ENCODE measurements at places on chromosomes 5 and 9.

- DNase-seq, result no peak
Observed at GRCh38 chr5:142453932-142454331, 129.1 kb upstream of the SPRY4 start.

DNA sequence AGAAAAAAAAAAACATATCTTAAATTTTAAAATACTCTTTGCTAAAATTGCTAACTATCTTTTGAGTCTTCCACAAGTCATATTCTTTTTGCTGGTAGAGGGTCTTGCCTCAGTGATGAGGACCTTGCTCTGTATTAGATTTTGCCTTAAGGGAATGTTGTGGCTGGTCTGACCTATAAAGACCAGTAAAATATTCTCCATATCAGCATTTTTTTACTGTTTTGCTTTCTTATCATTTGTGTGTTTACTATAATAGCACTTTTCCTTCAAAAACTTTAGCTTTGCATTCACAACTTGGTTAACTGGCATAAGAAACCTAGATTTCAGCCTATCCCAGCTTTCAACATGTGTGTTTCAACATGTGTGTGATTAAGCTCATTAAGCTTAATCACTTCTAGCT lies 224.7 kb upstream of the CDH18 start:
- DNase-seq, result no peak

DNA sequence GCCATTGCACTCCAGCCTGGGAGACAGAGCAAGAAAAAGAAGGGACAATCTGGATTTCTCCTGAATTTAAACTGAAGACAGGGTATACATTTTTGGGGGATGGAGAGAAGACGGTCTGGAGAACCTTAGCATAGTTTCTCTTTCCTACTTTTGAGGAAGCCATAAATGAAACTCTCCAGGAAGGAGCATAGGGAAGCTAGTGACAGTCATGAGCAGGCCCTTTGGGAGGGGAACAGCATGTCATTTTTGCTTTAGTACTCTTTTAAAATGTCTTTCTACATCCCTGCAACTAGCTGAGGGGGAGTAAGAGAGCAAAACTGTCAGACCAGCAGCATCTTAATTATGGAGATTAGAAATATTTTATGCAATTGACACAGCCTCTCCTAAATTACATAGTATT lies 8.2 kb upstream of the SLC44A1 start:
- no peak for DNase-seq

DNA sequence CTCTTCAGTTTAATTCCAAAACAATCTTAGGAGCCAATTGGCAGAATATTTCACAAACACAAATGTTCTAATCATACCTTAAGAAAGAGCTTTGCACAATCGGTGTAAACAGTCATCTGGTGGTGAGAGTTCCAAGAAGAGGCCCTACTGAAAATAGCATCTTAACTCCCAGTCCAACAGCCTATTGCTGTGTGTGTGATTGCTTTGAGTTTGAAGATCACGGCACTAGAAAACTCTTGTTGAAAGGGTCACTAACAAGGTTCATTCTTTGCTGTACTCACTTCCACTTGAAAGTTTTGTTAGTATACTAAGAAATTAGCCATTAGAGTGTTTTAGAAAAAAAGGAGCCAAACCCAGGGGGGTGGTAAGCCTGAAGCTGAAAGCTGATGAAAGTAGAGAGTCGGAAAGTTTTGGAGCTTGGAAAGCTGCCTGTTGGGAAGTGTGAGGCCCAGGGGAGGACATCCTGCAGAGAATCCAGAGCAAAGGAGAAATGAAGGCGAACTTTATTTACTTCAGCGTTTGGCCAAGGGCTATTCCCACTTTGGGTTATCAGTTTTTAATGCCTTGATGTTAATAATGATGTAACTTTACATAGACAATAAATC lies 180.3 kb upstream of the GHR start:
- no peak for DNase-seq

DNA sequence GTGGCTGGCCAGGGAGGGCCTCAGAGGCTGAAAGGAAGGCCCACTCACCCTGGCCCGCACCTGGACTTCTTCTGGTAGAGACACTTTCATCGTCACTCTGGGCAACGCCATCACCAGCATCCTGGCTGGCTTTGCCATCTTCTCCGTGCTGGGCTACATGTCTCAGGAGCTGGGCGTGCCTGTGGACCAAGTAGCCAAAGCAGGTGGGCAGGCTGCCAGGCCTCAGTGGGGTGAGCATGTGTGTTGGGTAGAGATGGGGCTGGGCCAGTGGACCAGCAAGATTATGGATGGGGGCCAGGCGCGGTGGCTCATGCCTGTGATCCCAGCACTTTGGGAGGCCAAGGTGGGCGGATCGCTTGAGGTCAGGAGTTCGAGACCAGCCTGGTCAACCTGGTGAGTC lies 12.6 kb downstream of the SLC6A7 start:
- no peak for DNase-seq

- no peak for DNase-seq
Observed at GRCh38 chr9:127022913-127023660, 99.3 kb downstream of the ANGPTL2 start.

GRCh38 chr9:6090277-6091210 lies 75.1 kb upstream of the RANBP6 start:
- no peak for DNase-seq

DNA sequence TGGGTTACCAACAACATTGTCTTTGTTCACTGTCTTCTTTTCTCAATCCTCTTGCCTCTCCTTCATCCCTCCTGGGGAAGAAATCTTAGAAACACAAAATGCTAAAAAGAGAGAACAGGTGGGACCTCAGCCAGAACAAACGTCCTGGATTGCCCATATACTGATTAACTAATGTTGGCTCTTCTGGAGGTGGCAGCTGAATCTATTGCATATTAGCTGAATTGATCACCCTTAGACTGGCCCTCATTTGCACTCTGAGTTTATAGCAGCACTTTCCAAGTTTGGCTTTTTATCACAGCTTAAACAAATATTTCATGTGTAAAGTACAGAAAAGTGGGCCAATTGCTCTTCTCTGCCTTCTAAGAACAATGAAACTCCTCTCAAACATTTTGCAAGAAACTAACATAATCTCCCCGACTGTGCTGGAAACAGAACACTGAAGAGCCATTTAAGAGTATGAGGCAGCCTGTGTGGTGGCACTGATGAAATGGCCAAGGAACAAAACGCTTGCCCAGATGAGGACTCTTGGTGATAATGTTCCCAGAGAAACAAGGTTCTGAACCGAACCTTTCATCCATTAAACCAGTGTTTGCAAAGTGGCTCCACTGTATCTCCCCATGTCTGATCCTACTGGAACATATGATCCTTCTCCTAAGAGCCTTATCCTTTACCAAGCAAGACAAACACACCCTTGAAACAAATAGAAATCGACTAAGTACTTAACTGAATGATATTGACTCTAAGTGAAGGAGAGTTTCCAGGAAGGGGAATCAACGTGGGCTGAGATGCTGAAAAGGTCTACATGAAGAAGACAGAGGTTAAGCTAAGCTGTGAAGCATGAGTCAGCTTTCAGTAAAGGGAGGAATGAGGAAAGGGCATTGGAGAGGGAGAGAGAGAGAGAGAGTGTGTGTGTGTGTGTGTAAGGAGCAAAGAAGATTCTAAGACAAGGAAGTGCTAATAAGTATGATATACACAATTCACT lies 83.2 kb upstream of the LIFR start:
- no peak for DNase-seq

DNA sequence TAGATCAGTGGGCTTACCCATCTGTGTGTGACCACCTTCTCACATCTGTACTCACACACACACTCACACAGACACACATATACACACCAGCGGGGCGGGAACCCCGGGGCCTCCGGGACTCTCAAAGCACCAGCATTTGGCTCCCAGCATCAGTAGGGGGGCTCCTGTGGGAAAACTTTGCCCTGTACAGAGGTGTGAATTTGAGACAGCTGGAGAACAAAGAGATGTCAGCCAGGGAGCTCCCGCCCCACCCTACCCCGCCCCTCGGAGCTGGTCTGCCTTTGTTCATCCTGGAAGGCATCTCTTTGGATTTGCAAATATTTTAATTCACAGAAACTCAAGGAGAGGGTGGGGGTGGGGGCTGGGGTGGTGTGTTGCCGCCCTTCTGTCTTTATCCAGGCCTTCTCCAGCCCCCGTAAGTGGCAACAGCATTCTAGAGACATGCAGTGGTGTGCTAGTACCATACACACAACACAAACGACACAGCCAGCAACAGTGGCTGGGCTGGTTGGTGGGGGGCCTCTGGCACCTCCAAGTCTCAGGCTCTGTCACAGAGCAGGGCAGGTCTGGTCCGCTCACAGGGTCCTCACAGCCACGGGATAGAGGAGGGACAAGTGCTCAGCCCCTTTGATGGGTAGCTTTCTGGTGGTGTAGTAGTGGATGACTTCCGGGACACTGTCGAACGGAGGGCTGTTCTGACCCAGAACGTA lies 15.5 kb upstream of the SLC25A51 start:
- no peak for DNase-seq

DNA sequence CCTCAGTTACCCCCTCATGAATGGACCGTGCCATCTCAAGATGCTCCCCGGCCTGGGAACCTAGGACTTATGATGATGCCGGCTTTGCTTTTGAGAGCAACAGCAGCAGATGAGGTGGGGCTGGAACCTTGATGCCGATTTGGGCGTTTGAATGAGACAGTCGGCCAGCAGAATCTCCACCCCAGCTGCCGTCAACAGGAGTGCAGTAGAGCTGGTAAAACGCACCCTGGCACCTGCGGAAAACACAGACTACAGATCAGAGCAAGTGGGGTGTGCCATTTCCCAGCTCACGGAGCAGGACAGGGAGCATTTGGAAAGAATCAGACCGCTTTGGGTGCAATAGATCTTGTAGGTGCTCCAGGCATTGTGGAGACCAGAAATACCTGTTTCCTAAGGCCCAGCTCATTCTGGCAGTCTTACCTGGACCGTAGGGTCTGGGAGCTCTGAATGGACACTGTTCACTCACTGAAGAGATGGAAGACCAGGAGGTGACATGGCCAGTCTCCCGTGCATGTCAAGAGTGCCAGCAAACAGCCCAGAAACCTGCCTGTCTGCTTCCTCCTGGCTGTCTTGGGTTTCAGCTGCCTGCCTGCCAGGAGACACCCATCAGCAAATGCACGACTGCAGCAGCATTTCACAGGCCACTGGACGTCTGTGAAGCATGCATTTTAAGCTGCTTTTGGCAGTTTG lies 317.7 kb upstream of the IRX4 start:
- no peak for DNase-seq

GRCh38 chr5:1797855-1798254 lies 1.8 kb downstream of the MRPL36 start:
- DNase-seq, result no peak

DNA sequence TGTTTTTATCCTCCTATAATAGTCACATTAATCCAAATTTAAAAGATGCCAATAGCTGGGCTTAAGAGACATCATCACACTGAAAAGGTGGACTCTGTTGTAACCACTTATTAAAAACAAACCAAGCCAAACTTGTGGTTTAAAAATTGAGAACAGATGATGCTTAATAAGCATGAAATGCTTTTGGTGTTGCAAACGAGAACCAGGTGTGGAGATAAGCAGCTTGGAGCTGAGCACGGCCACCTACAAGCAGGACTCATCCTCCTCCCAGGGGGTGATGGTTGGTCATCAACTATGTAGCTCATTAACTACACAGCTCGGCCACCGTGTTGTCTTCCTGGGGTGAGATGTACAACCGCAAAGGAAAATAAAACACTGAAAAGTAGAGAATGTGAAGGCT lies 154.4 kb downstream of the NPR3 start:
- no peak for DNase-seq

GRCh38 chr5:179284751-179285631 lies 60.3 kb downstream of the ADAMTS2 start:
- no peak for DNase-seq

DNA sequence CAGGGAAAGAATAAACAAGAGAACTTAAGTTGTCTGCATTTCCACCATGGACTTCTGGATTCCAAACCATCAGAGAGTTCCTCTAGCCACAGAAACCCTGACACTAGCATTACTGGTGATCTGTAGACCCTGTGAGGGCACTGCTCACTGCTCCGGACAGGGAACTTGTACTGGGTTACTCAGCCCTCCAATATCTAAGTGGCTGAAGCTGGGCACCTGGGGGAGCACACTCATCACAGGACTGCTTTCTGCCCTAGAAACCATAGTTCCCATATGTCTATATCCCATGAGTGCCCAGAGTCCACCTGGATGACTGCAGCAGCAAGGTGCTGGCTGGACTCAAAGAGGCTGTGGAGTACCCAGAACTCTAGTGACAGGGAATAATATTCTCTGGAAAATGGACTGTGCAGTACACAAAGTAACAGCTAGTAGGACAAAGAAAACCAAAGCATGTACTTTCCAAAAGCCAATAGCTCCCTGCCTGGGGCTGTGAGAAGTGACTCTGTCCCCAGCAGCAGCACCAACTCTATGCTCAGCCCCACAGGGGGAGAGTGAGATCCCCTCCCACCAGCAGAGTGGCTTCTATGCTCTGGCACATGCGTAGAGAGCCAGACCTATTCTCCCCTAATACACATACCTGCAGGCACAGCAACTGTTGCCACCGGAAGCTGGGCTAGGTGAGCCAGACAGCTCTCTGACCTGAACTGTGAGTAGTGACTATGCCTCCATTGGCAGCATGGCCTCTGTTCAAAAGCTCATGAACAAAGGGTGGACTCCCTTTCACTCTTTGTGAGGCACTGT lies 472.9 kb upstream of the FTMT start:
- DNase-seq, result no peak

DNA sequence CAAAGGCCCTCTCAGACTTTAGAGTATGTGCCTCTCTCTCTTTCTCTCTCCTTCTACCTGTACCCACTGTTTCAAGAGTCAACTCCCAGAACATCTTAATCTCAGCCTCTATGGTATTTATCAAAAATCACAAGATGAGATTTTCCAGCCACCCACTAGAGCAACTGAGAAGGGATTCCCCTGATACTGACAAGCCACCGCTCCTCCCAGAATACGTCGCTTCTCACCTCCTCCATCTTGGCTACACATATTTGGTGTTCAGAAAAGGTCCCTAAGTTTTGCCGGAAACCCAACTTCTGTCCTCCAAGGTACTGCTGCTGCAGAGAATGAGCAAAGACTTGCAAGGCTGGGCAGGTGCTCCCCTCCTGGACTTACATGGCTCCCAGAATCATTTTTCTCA lies 6.1 kb downstream of the GARIN3 start:
- no peak for DNase-seq

- no peak for DNase-seq
Observed at GRCh38 chr5:96742538-96742937, 65.2 kb downstream of the ERAP1 start.

GRCh38 chr5:2912741-2913140 lies 161.3 kb upstream of the IRX2 start:
- no peak for DNase-seq

- DNase-seq, result no peak
Observed at GRCh38 chr5:111235635-111236034, 11.5 kb downstream of the CAMK4 start.

- DNase-seq, result no peak
Observed at GRCh38 chr5:111859533-111860270, 102.7 kb upstream of the NREP start.

- DNase-seq, result no peak
Observed at GRCh38 chr5:150172556-150172955, 6.0 kb downstream of the CDX1 start.

DNA sequence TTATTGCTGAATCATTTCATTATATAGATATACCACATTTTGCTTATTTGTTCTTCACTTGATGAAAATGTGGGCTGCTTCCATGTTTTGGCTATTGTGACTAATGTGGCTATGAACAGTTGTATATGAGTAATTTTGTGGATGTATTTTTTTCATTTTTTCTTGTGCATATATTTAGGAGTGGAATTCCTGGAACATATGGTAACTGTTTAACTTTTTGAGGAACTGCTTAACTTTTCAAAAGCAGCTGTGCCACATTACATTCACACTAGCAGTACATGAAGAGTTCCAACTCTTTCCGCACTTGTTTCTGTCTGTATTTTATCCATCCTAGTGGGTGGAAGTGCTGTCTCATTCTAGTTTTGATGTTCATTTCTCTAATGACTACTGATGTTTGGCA lies 67.8 kb downstream of the JAK2 start:
- no peak for DNase-seq

- DNase-seq, result no peak
Observed at GRCh38 chr5:95005811-95006210, 279.1 kb downstream of the MCTP1 start.
